ENCODE measurements at places on chromosomes 1 and 21.

- no peak for DNase-seq
Measured at GRCh38 chr1:168759077-168759476, 30.1 kb upstream of the DPT start.

- DNase-seq, result no peak
Measured at GRCh38 chr1:77631302-77631701, 51.2 kb downstream of the ZZZ3 start.

DNA sequence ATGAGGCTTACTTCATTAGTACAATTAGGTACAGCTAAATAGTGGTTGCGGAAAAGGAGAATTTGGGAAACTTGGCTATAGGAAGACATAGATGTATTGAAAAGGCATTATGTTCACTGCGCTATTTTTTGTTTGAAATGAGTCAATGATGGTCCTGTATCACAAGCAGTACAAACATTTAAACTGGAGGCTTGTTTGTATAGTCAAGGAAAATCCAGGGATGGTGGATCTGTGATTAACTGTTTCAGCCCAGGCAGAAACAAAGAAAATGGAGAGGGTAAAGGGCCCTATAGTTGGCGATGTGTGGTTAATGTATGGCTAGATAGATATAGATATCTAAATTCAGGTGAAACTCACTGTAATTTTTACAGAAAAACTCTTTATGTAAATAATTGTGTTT is 79.9 kb downstream of the CLIC4 start:
- DNase-seq, result no peak

GRCh38 chr1:173555651-173556305 is 47.1 kb downstream of the SLC9C2 start:
- DNase-seq, result no peak

DNA sequence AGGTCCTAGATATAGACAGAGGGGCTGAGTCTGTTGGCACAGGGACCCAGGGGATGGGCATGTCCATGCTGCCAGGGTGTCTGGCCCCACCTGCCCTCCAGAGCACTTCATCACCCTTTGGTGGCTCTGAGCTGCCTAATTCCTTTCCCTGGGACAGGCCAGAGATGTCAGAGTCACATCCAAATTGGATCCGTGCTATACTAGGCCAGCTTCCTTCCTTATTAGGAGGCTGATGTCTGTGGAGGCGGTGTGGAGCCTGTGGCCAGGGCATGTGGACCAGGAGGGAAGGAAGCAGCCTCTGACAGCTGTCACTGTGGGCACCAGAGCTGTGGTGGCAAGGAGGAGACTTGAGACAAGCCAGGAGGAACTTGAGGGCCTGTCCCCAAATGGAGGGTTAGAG is 77.7 kb upstream of the TMEM51 start:
- DNase-seq, result no peak

GRCh38 chr1:180504186-180504585 is 1.8 kb upstream of the ACBD6 start:
- DNase-seq, result no peak

GRCh38 chr21:15199414-15200383 is 134.9 kb upstream of the NRIP1 start:
- no peak for DNase-seq

GRCh38 chr1:28971980-28972771 is 57.8 kb downstream of the EPB41 start:
- peak; percentile 39 for DNase-seq

DNA sequence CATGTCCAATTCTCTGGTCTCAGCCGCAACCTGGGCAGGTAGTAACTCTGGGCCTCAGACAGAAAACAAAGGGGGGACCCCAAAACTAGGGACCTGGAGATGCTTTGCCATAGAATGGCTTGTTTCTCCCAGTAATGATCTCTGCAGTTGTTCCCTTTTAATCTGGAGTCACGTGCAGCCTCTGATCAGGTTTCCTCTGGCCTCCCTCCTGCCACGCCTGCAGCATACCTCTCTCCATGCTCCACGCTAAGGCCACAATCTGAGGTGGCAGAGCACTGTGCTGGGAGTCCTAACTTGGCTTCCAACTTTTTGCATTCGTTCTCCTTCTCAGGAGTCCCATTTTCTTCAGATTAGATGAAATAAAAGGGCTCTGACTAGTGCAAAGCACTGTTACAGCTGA is 1.9 kb downstream of the PABPC4 start:
- DNase-seq, result no peak

DNA sequence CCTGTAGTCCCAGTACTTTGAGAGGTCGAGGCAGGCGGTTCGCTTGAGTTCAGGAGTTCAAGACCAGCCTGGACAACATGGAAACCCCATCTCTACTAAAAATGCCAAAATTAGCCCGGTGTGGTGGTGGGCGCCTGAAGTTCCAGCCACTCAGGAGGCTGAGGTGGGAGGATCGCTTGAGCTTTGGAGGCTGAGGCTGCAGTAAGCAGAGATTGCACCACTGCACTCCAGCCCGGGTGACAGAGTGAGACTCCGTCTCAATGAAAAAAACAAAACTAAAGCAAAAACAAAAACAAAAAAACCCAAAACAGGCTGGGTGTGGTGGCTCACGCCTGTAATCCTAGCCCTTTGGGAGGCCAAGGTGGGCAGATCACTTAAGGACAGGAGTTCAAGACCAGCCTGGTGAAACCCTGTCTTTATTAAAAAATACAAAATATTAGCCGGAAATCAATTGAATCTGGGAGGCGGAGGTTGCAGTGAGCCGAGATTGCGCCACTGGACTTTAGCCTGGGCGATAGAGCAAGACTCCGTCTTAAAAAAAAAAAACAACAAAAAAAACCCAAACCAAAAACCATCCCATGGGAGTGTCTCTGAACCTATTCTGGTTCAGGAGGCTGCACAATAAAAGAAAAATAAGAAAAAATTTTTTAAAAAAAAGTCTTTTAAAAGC is 1.7 kb upstream of the CGN start:
- DNase-seq, result no peak

- DNase-seq, result no peak
Measured at GRCh38 chr1:245375789-245376460, 221.1 kb downstream of the KIF26B start.

- peak; percentile 39 for DNase-seq
Measured at GRCh38 chr1:69737527-69738185, 169.9 kb downstream of the LRRC7 start.

- no peak for DNase-seq
Measured at GRCh38 chr1:94907136-94907535, 19.8 kb downstream of the CNN3 start.
